ENCODE measurements at places on chromosomes 12 and 14.

- DNase-seq: no peak
Measured at GRCh38 chr14:96145116-96145864, 59.3 kb upstream of the BDKRB2 start.

GRCh38 chr12:120710805-120711296, 593 bp downstream of the UNC119B start:
- no peak for DNase-seq

DNA sequence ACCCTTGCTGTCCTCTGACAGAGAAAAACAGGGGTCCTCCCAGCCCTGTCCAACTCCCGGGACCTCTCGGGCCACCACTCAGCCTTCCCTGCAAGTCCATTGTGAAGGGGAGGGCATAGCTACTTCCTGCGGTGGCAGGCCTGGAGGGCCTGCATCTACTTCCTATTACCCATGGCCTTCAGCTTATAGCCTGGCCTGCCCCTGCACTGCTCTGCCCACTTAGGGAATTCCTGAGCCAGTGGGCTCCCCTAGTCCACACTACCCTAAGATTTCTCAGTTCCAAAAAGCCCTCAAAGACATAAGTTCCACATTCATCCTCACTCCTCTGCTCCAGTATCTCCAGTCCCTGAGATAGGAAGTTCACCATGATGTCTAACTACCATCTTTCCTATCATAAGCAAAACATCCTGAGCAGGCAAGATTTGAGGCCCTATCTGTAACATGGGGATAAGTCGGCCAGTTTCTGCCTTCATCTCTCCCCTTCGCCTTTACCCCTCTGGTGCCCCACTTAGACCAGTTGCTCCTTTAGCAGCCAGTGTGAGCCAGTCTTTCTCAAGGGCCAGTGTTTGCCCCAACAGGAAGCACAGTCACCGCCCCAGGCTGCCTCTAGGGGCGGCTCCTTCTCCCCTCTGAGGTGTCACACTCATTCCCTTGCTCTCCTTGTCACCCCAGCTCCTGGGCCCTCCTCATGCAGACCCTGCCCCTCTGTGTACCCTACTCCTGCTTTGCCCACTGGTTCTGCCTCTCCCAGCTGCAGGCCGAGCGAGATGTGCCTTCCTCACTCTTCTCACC, 10.9 kb downstream of the HDAC7 start:
- no peak for DNase-seq

DNA sequence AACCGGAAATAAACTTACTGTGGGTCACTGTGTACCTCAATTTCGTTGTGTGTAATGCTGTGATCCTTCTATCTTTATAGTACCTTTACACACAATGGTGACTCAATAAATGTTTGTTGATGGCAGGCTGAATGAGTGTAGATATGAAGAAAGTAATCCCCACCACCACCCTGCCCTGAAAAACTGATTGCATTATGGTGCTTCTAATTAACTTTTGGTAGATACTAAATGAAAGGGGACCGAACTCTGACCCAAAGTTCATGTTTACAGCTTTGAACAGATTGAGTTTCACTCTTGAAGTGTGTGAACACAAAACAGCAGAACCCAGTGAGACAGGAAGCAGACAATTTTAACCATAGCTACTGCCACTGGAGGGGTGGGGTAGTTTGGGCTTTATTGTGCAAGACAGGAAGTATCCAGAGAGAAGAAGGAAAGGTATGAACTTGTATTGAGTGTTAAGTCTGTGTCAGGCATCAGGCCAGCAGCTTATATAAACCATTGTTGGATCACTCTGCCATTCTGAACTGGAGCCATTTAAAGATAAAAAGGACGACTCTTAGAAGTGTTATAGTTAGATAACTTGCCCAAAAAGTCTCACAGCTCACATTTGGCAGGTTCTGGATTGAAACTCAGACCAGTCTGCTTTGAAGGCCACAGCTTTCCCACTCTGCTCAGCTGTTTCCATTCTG, 197.0 kb upstream of the AMIGO2 start:
- DNase-seq: peak; percentile 22

GRCh38 chr14:99707921-99708320, 23.8 kb downstream of the CYP46A1 start:
- DNase-seq: no peak

GRCh38 chr14:62662811-62663455, 382.3 kb downstream of the KCNH5 start:
- DNase-seq: no peak

DNA sequence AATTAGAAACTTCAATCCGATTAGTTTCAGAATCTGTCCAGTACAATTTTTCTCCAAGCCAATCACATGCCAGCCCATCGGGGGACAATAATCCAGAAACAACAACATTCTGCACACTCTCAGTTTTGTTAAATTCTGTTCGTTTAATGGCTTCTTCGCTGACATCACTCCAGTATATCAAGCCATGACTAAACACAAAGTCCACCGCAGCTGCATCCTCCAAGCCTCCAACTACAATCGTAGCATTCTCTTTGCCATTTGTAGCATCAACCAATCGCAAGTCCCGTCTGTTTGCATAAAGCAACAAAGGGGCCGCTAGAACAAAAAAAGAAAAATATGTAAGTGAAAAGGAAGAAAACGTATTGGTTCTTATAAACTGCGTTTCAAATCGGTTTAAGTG, 22.5 kb downstream of the LRP6 start:
- no peak for DNase-seq

DNA sequence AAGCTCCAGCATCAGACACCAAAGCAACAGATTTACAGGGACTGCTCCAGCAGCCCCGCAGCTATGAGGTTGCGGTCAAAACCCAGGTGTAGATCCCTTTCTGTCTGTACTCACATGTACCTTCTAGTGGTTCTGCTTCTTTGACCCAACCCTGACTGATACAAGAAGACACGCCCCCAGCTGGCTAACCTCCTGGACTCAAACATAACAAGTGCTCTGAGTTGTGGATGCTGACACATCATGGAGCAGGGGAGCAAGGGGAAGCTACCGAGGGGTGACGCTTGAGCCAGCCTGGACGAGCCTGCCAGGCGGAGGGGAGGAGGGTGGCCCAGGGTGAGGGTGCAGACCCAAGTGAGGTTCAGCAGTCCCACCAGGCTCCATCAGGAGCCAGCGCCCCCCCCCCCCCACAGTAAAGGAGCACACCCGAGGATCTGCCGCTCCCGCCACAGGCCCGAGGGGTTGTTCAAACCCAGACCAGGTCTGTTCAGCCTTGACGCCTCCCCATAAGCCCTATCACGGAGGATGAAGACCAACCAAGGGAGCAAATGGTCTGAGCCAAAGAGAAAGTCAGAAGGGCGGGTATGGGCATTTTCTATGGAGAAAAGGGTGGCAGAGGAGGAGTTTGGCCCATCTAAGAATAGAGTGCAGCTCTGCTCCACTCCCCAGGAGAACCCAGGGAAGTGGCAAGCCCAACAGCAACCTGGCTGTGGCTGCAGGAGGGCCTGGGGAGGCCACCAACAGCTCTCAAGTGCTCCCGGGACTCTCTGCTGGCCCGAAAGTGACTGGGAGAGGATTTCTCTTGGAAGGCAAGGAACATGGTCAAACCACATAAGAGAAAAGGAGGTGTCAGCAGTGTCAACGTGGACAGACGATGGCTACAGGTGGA, 229.4 kb downstream of the BCL11B start:
- no peak for DNase-seq

DNA sequence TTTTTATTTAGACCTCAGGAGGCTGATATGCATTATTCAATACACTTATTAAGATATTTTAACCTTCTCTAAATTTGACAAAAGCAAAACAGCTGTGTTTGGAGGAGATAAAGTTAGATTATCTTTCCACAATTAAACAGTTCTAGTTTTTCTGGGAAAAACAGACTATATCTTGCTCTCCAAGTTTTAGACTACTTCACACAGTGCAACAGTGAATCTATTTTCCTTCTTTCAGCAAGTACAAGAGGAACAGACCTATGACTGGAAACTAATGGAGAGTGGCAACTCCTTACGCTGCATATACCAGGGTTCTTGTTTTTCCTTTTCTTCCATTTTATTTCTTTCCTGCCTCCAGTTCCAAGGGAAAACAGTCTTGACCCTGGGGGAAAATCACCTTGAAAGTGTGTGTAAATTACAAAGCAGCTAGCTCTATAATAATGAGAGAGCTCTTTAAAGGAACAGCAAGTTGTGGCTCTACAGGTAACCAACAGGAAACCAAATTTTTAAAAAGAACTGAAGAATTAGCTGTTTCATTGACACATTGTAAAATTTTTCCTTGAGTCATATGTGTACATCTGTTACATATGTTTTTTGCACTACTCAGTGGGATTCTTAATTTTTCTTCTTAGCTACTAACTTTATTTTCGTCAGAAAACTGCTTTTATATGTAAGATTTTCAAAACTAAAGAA, 27.4 kb downstream of the DNM1L start:
- no peak for DNase-seq

DNA sequence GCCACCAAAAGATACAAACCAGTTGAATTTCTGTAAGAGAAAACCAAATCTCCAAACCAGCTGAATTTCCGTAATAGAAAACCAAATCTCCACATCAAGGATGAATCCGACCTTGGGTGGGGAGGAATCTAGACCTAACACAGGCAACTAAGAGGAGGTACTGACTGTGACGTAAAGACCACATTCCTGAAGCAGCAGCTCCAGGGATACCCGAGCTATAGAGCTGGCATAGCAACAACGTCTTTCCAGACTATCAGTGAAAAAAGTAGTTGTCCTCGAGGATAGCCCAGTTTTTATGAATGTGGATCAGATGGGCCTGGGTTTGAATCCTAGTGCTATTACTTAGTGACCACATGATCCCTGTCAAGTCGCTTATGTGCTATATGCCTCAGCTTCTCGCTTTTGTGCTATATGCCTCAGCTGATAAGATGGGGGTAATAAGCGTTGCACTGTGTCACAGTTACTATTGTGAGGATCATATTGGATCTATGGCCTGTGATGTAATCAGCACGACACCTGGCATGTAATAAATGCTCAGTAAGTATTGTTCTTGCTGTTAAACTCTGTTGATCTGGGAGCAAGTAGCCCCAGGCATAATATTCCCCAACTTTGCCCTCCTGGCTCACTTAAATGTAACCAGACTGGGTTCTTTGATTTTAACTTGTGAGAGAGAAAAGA, 113.8 kb downstream of the EGLN3 start:
- DNase-seq: no peak

- DNase-seq: no peak
Measured at GRCh38 chr12:129559776-129560175, 344.0 kb downstream of the TMEM132D start.

DNA sequence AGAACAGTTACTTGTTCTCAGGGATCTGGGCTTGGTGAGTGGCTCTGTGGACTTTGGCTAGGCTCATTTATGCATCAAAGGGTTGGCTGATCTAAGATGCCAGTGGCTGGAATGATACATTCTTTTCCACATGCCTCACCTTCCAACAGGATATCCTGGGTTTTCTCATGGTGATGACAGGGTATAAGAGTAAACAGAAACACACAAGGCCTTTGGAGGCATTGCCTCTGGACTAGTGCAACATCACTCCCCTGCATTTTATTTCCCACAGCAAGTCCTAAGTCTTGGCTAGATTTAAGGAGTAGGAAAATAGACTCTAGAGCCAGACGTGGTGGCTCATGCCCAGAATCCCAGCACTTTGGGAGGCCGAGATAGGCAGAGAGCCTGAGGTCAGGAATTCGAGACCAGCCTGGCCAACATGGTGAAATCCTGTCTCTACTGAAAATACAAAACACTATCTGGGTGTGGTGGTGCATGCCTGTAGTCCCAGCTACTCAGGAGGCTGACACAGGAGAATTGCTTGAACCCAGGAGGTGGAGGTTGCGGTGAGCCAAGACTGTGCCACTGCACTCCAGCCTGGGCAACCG, 47.9 kb downstream of the RPH3A start:
- DNase-seq: no peak

DNA sequence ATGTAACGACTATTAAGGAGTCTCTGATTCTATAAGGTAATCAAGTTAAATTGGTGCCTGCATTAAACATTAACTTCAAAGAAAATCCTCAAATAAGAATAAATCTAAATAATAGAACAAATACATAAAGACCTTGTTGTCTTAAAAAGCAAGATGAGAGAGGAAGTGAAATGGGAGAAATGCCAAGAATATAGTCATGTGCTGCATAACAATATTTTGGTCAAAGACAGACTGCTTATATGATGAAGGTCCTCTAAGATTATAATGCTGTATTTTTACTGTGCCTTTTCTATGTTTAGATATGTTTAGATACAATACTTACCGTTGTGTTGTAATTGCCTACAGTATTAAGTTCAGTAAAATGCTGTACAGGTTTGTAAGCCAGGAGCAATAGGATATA, 213.6 kb downstream of the C12orf42 start:
- no peak for DNase-seq

DNA sequence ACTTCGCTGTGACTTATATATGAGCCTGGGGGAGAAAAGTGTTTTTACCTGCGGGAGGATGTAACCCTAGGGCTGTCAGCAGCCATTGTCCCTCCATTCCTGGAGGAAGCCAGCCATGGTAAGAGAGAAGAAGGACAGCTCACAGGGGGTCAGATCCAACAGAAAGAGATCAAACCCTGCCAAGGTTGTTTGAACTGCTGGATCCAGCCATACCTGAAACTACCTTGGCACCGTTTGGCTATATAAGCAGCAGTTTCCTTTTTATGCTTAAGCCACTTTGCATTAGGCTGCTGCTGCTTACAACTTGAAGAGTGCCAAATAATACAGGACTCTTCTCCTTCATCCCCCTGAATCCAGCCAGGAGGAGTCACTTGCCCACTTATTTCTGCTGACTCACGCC, 205.5 kb downstream of the PHETA1 start:
- no peak for DNase-seq

GRCh38 chr14:70857496-70857890, 48.2 kb upstream of the MAP3K9 start:
- DNase-seq: no peak

GRCh38 chr14:56514663-56515371, 64.8 kb upstream of the TMEM260 start:
- no peak for DNase-seq

GRCh38 chr14:75402867-75403413, 24.9 kb upstream of the JDP2 start:
- DNase-seq: no peak

GRCh38 chr14:75393794-75394193, 34.0 kb upstream of the JDP2 start:
- no peak for DNase-seq

- DNase-seq: no peak
Measured at GRCh38 chr12:93149229-93149628, 220.1 kb upstream of the EEA1 start.

DNA sequence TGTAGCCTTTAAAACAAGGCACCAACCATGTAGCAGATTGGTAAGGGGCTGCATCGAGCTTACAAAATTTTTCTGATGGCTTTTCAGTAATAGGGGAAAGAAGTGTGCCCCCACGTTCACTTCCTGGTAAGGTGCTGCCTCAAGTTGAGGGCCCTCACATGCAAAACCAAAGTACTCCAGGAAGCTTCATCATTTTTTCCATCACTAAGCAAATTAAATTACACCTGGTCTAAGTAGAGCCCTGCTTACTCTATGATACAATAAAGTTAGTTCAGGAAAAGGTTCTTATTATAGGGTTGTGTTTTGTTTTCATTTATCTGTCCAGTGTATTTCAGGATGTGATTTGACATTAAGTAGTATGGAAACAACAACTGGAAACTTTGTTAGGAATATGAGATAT, 15.0 kb upstream of the AKAP5 start:
- no peak for DNase-seq

All from stimulated activated CD8-positive, alpha-beta memory T cell treated with anti-CD3 and anti-CD28 coated beads, Interleukin-7, amount 100 ng/mL, for 4 hours (primary cell).